Fibroblast of pulmonary artery (primary cell): ENCODE measurements at places on chromosomes 16 and 17.

DNA sequence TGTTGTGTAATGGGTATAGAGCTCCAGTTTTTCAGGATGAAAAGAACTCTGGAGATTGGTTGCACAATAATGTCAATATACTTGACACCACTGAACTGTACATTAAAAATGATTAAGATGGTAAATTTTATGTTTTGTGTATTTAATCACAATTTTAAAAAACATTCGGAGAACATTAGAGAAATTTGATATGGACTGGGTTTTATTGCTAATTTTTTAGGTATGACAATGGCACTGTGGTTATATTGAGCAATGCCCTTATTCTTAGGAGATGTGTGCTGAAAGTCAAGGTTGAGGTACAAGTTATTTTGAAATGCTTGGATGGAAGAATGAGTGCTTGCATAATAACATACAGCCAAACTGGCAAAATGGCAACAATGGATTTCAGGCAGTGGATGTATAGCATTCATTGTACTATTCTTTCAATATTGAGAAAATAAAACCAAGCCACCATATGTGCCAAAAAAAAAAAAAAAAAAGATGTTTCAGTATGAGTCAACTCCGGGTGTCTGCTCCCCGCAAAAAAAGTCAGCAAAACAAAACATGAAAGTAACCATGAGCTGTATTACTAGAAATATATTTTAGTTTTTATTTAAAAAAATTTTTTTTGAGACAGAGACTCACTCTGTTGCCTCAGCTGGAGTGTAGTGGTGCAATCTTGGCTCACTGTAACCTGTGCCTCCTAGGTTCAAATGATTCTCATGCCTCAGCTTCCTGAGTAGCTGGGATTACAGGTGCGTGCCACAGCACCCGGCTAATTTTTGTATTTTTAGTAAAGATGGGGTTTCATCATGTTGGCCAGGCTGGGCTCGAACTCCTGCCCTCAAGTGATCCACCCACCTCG, 19.8 kb downstream of the HOXB1 start:
- DNase-seq, result peak; percentile 90

- peak; percentile 54 for DNase-seq
Measured at GRCh38 chr17:50863221-50863843, 2.8 kb downstream of the TOB1 start.

GRCh38 chr17:43931062-43931571, 11.2 kb downstream of the PPY start:
- DNase-seq, result no peak

GRCh38 chr16:23949630-23950290, 114.0 kb downstream of the PRKCB start:
- no peak for DNase-seq

- no peak for DNase-seq
Measured at GRCh38 chr16:65832679-65833078, 533.8 kb upstream of the CDH5 start.

- no peak for DNase-seq
Measured at GRCh38 chr16:88870608-88871348, 4.3 kb upstream of the PABPN1L start.

GRCh38 chr17:46862949-46863348, 11.6 kb downstream of the WNT9B start:
- DNase-seq, result no peak

GRCh38 chr16:55088098-55088497, 157.4 kb downstream of the IRX5 start:
- DNase-seq, result no peak

- DNase-seq, result no peak
Measured at GRCh38 chr17:77853191-77853977, 105.1 kb upstream of the TNRC6C start.

- peak; percentile 63 for DNase-seq
Measured at GRCh38 chr17:72404872-72405271, 284.1 kb downstream of the SOX9 start.

DNA sequence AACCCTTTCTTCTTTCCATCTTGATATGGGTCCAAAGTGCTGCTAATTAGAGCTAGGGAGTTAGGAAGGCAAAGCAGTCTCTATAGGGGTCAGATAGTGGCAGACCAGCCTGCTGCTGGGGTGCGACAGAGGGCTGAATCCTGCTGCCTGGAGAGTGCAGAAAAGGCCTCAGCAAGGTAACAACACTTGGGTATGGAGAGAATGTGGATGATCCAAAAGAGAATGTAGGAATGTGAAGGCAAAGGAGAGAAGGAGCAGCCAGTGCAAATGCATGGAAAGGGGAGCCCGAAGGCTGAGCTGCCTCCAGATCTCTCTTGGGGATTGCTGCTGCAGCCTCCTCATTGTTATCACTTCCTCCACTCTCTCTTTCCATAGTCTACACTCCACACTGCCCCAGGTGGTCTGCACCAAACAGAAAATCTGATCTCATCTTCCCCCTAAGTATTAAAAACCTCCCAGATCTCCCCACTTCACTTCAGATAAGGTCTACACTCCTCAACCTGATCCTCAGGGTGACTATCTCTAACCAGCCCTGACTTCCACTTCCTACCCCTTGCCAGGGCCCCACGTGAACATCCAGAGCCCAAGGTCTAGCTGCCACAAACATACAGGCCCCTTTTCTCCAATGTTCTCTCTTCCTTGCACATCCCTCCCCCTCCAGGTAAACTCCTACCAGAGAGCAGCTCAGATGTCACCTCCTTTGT, 28.8 kb downstream of the TOM1L2 start:
- DNase-seq, result no peak

GRCh38 chr17:75459590-75460267, 3.3 kb downstream of the TMEM94 start:
- DNase-seq, result no peak

GRCh38 chr17:79927136-79927661, 88.0 kb upstream of the CBX4 start:
- no peak for DNase-seq

DNA sequence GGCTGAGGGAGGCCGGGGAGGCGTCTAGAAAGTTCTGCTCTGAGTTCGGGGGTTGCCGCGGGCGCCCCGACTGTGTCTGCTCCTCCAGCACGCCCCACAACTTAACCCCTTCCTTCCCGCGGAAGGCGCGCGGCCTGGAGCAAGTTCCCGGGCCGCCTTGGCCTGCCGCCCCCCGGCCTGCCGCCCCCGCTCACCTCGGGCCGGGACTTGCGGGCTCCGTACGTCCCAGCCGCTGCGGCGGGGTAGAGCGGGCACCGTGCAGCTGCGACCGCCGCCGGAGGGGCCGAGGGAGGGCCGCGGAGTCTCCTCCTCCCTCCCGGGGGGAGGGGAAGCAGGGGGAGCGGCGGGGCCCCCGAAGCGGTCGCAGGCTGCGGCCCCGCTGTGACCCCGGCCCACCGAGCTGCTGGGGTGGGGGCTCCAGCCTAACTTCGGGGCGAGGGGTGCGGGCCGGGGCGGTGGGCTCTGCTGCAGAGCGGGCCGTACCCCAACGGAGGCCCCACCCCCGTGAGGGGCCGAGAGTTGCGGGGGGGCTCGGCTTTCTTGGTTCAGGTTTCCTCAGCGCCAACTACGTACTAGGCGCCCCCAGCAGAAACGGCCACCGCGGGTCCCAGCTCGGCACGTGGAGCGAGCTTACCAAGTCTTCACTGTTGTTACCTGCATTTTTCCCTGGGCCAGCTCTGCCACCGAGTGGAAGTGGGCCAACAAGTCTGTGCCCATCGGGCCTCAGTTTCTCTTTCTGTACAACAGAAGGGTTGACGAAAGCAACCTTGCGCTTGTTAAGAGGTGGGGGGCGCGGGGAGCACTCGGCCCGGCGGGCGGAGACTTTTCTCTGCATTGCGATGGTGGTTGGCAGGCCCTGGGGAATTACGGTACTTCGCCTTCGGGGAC, at the start of gene CCDC102A:
Gene CCDC102A (minus strand): TSS at position 266 of the 888 bp plus-strand sequence. CDS start 7,394 bp downstream, outside the sequence.
- no peak for DNase-seq

- DNase-seq, result peak; percentile 99
Measured at GRCh38 chr17:2396568-2397246, 4.2 kb downstream of the MNT start.

- no peak for DNase-seq
Measured at GRCh38 chr16:75947626-75948239, 221.4 kb upstream of the CPHXL start.

- no peak for DNase-seq
Measured at GRCh38 chr16:26930786-26931581, 135.7 kb upstream of the C16orf82 start.

- DNase-seq, result no peak
Measured at GRCh38 chr16:30369938-30370455, 297 bp downstream of the TBC1D10B start.

DNA sequence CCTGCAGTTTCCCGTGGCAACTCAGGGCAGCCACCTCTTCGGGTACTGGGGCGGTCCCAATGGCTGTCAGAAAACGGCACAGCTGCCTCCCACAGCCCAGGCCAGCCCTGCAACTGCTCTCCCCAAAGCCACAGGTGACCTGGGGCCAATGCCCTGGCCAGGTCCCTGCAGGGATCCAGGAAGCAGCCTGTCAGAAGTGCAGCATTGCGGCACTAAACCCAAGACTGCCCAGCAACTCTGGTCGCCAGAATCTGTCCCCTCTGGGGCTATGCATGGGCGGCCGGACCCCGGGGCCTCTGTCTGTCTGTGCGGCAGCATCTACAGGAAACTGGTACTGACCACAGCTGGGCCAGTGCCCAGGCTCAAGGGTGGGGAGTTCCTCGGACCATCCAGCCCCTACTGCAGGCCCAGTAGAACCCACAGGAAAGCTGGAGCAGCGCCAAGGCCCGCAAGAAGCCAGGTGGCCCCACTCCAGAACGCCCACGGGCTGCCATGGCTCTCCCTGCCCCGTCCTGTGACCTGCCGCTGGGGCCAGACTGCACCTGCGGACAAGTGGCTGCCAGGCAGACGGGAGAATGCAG, 5.5 kb downstream of the CYBC1 start:
- DNase-seq, result peak; percentile 12

DNA sequence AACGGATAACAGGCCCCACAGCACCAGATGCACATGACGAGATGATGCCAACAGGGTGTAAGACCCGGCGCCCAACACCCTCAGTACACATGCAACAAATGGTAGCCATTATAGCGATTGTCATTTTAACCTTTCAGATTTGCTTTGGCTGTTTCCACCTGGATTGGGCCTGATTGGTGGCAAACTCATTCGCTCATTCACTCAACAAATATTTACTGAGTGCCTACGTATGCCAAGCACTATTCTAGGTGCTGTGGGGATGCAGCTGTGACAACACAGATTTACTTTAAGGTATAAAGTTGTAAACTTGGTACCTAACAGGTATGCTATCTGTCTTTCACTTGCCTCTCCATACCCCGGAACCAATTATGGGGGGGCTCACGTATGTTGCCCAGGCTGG, 66.8 kb downstream of the SRCIN1 start:
- DNase-seq, result no peak

DNA sequence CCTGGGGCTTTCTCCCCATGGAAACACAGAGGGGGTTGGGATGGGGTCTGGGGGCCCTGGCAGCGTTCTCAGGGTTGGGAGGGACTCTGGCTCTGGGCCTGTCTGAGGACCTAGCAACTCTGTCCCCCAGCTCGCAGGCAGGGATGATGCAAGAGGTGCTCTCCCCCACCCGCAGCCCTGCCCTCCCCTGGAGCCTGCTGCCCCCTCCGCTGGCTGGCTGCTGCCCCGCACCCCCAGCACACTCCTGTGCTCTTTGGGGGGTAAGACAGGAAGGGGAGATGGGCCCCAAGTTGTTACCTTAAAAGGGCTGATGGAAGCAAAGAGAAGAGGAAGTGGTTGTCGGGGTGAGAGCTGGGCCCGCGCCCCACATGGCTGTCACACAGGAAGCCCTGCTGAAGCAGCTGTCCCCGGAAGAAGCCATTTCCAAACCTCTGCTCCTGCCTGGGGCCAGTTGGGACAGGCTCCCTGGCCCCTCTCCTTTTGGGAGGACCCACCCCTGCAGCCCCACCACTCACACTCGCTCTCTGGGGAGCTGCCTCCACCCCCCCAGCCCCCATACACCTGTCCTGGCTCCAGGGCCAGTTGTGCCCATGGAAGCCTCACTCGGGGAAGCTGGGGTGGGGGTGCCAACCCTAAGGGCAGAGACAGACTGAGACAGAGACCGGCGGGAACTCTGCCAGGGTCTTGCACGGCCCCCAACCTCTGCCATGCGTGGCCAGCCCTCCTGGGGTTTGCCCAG, 2.5 kb downstream of the CORO1A start:
- DNase-seq, result no peak

DNA sequence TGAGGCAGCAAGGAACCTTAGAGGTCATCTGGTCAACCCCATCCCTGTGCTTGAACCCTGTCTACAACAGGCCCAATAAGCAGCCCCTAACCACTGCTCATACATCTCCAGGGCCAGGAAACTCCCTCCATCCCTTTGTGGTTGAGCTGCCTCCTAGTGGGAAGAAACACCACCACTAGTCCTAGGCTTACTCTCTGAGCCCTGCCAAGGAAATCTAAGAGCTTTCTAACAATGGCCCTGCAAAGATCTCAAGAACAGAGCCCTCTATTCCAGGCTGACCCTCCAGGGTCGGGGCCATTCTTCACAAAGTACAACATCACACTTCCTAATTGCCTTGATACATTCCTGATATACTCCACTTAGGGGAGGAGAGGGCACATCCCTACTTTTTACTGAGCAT, 5.8 kb downstream of the ACLY start:
- no peak for DNase-seq

- DNase-seq, result peak; percentile 33
Measured at GRCh38 chr16:19085679-19086200, 18.3 kb downstream of the COQ7 start.

DNA sequence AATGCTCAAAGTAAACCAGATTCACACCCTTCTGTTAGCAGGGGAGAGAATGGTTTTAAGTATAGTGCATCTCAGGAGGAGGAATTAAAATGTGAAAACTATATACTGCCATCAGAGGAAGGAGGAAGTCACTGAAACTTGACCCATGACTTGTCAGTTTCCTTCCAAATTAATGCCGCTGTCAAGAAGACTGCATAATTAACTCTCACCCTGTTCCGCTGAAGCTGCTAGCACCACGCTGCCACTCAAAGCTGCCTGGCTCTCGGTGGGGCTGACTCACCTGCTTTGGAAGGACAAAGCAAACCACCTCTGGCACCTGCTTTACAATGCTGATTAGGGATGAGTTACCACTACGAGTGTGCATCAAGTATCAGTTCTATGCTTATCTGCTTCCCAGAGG, 37.8 kb upstream of the ULK2 start:
- DNase-seq, result no peak

DNA sequence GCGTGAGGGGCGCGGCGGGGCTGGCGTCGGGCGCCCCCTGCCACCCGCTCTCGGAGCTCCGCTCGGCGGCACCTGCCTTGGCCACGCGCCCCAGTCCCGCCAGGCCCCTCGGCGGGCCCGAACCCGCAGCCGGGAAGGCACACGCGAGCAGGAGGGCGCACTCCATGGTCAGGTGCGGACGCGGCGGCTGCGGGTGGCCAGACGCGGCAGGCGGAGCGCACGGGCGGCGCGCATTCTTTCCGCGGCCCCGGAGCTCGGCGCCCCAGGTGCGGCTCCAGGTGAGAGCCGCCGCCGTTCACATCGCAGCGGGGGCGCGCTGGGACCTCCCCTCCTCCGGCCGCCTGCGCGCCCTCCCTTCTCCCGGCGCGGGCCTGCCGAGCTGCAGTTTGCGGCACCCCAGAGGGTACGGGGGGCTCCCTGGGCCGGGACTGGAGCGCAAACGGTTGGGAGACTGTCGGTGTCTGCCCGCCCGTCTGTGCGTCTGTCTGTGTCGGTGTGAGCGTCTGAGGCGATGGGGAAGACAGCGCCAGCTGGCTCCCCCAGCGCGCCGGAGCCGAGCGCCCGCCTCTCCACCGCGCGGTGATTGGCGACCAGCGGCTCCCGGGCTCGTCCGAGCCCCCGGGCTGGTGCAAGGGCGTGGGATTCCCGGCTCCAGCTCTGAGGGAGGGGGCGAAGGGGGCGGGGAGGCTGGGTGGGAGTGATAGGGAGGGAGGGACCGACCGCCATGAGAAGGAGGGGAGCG, at the start of gene ADAMTS18:
Gene ADAMTS18 (minus strand): TSS at position 505 of the 742 bp plus-strand sequence. CDS start 339 bp downstream, at position 166.
- no peak for DNase-seq

GRCh38 chr17:29699283-29699682, 76.6 kb upstream of the CORO6 start:
- no peak for DNase-seq
